SJSA1 (cell line): ENCODE measurements at places on chromosomes 6 and 20. TPM values are rescaled to one million over a fixed set of nuclear protein-coding genes. Genes with fewer than 3 reads are reported as not detected.

DNA sequence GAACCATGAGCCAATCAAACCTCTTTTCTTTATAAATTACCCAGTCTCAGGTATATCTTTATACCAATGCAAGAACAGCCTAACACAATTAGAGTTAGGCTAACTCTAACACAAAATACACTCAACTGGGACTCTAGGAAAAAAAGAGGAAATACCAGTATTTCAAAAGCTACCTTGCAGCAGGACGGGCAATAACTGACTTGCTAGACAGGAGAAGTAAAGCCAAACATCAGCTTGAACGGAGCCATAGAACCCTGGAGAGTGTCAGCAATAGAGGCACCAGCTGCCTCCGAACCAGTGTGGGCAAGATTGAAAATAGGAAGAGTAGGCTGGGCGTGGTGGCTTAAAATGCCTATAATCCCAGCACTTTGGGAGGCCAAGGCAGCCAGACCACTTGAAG is 162.0 kb upstream of the SOX4 start:
- H3K27me3 ChIP-seq, result no peaks in the 10 kb centered on the region
- no peak overlapping the region for H3K4me3 ChIP-seq
- H3K4me1 ChIP-seq, result no peaks in the 10 kb centered on the region
- H3K27ac ChIP-seq, result no peak overlapping the region
- DNase-seq, result no peak

DNA sequence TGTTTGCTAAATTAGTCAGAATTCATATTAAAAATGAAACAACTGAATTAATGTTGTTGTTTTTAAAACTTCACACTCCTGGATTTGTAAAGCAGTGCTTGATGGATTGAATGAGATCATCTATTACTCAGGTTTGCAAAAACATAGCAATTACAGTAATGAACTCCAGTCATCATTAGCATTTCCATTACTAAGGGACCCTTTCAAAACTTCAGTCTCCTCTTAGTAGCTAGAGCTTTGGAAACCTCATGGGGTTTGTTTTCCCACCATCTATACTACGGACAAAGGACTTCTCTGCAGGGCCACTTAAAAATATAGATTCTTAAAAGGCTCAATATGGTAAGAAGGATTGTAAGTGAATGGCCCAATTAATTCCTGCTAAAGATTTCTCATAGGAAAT is 209.9 kb upstream of the PRND start:
- peak overlapping the region; percentile 90 for H3K27ac ChIP-seq
- peaks cover 60% of the 10 kb centered on the region for H3K4me1 ChIP-seq
- H3K27me3 ChIP-seq, result no peaks in the 10 kb centered on the region

DNA sequence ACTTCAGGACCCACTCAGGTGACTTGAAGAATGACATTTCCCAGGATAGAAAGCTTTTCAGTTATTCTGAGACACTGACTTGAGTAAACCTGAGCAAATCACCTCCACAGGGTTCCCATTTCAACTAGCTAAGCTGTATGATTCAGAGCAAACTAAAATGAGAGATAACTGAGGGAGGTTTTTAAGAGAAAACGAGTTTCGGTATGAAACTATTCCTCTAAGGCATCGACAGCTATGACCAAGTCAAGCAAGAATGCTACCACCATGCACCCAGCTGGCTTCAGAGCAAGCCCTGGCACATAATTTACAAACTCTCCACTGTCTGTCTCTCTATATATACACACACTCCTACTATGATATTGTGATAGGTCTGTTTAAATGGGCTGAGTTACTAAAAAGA is 75.4 kb downstream of the PERP start:
- no peak for DNase-seq
- no peak overlapping the region for H3K27ac ChIP-seq
- no peaks in the 10 kb centered on the region; the same call in 1 of the 2 replicates for H3K27me3 ChIP-seq
- H3K4me3 ChIP-seq, result no peak overlapping the region
- H3K36me3 ChIP-seq, result no peaks in the 10 kb centered on the region

The PNLDC1 gene
- total RNA-seq, result not detected in 2 replicates

DNA sequence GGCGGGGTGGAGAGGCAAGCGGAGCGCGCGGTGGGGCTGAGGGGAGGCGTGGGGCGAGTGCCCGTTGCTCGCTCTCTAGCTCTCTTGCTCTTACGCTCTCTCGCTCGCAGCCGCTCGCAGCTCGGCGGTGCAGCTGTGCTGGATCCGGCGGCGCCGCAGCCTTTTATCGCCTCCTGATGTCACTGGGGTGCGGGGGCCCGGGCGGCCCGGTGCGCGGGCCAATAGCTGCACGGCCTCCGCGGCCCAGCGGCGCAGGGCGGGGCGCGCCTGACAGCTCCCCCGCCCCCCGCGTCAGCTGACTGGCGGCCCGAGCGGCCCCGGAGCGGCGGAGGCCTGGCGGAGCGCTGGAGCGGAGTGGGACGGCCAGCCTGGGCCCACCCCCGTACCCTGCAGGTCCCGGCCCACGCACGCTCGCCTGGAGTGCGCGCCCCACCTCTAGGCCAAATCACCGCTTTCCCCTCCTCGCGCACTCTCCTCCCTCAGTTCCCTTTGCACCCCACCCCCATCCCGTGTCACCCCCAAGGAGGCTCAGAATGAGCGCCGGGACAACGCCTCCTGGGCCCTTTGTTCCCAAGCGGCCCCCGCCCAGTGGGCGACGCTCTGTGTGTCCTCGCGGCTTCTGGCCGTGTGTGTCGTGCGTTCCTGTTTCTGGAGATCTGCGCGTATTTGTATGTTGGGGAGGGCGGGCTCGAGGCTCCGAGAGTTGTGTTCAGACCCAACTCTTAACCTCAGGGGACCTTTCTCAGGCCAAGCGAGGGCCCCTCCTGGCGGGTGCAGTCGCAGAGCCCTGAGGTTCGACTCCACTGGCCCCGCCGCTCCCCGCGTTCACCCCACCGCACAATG is at the start of gene MAFB:
Gene MAFB, minus strand, starts transcription at position 137 of the 843 bp plus-strand sequence. CDS start 386 bp downstream, outside the sequence.
- no peaks in the 10 kb centered on the region for H3K36me3 ChIP-seq
- H3K27ac ChIP-seq, result peak within 1 kb of the TSS; percentile 32
- peaks cover 41% of the 10 kb centered on the region for H3K27me3 ChIP-seq
- H3K4me3 ChIP-seq, result peak within 1 kb of the TSS; percentile 37
- peaks cover 28% of the 10 kb centered on the region for H3K4me1 ChIP-seq

- peaks cover 8% of the 10 kb centered on the region for H3K27me3 ChIP-seq
- H3K4me3 ChIP-seq, result no peak overlapping the region
- H3K36me3 ChIP-seq, result no peaks in the 10 kb centered on the region
- no peaks in the 10 kb centered on the region for H3K4me1 ChIP-seq
- no peak overlapping the region for H3K27ac ChIP-seq
- DNase-seq, result no peak
Observed at GRCh38 chr20:59149678-59150504, 13.7 kb upstream of the ZNF831 start.

GRCh38 chr6:137787016-137787415 is 80.0 kb upstream of the TNFAIP3 start:
- H3K27me3 ChIP-seq, result no peaks in the 10 kb centered on the region
- no peaks in the 10 kb centered on the region for H3K4me1 ChIP-seq
- no peak for DNase-seq
- no peak overlapping the region for H3K4me3 ChIP-seq
- H3K27ac ChIP-seq, result no peak overlapping the region

DNA sequence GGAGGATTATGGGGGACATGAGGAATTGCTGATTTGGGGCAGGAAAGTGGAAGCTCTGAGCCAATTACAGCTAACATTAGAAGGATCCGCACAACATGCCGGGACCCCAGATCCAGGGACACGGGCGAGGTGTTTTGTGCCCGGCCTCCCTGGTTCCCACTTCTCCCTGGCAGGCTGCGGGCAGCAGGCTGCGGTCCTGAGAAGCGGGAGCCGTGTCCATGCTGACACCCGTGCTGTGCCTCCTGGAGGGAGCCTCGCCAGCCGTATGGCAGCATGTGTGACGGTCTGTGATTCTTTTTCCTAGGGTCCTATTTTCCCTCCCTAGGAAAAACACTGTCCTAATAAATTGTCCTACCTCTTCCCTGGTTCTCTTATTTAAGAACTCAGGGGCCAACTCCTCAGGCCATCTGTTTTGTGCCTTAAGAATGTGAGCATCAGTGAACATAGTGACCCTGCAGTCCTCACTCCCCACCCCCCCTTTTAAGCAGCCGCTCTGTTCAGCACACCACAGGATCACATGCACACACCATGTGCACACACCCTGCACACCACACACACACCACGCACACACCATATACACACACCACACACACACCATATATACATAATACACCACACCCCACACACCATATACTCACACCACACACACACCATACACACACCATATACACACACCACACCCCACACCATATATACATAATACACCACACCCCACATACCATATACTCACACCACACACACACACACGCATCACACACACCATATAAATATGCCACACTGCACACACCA is 49.9 kb downstream of the DACT2 start:
- no peak for DNase-seq
- H3K36me3 ChIP-seq, result no peaks in the 10 kb centered on the region
- no peaks in the 10 kb centered on the region for H3K27me3 ChIP-seq
- H3K27ac ChIP-seq, result no peak overlapping the region

GRCh38 chr6:10465629-10466499 is 51.0 kb upstream of the TFAP2A start:
- no peak for DNase-seq
- H3K27ac ChIP-seq, result no peak overlapping the region
- H3K4me1 ChIP-seq, result peaks cover 43% of the 10 kb centered on the region
- no peaks in the 10 kb centered on the region for H3K27me3 ChIP-seq
- no peaks in the 10 kb centered on the region for H3K36me3 ChIP-seq

The ADGRF4 gene
- total RNA-seq, result not detected in 2 replicates

The PACRG gene
- not detected in 2 replicates for total RNA-seq
